ENCODE measurements at places on chromosomes 13 and 19.
A peak's percentile ranks its signal among the peaks of the same experiment; 100 is the strongest.

DNA sequence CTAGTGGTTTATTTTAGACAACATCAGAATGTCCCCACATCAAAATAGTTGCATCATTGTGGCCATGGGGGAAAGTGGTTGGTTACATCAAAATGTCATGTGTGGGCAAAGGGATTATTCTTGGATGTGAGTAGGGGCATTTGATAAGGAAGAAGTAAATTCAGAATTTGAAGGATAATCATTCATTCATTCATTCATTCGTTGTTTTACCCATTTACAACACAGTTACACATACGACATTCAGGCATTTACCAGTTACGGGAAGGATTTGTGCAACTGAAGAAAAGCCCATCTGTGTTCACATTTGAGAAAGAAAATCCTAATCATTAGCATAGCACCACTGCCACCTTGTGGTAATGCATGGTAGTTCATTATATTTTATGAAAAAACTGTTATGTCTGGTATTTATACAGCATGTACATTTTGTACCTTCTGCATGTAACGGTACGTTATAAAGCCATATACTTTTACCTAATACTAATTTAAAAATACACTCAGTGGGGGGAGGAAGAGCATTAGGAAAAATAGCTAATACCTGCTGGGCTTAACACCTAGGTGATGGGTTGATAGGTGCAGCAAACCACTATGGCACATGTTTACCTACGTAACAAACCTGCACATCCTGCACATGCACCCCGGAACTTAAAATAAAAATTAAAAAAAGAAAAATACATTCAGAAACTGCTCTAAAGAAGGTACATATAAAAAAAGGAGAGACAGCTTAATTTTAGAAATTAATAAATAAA, 62.1 kb downstream of the DGKH start:
- peak; percentile 14 for DNase-seq

DNA sequence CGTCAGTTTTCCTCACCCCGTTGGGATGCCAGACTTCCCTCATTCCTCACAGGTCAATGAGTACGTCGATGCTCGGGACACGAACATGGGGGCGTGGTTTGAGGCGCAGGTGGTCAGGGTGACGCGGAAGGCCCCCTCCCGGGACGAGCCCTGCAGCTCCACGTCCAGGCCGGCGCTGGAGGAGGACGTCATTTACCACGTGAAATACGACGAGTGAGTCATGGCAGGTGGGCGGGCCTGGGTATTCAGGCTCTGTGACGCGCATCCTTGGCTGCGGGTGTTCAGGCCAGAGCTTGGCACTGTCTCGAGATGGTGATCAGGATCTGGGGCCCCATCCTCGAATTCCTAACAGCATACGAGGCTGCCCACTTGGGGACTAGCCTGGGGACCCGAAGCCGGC, 21.4 kb downstream of the UHRF1 start:
- DNase-seq = no peak

- DNase-seq = no peak
Measured at GRCh38 chr13:35714588-35715377, 238.3 kb upstream of the MAB21L1 start.

DNA sequence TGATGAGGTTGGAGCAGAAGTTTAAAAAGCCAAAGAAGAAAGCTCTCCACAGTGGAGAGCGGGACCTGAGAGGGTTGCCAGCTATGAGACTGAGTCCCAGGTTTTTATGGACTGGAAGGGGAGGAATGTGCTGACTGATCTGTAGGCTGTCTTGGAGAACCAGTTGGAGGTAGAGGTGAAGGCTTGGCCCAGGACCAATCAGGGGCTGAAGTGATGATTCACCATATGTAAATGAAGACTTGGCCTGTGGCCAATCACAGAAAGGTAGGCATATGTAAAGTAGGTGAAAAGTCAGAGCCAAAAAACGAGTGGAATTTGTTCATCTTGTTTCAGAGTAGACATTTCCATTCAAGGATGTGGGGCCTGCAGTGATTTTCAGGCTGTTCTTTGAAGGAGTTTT, 17.5 kb upstream of the KBTBD6 start:
- DNase-seq = no peak

GRCh38 chr19:5960005-5961001, 17.6 kb downstream of the RANBP3 start:
- DNase-seq = no peak

GRCh38 chr19:57773488-57773887, 4.0 kb downstream of the ZNF586 start:
- no peak for DNase-seq

- peak; percentile 100 for DNase-seq
Measured at GRCh38 chr19:44890366-44891015, 563 bp upstream of the TOMM40 start.

DNA sequence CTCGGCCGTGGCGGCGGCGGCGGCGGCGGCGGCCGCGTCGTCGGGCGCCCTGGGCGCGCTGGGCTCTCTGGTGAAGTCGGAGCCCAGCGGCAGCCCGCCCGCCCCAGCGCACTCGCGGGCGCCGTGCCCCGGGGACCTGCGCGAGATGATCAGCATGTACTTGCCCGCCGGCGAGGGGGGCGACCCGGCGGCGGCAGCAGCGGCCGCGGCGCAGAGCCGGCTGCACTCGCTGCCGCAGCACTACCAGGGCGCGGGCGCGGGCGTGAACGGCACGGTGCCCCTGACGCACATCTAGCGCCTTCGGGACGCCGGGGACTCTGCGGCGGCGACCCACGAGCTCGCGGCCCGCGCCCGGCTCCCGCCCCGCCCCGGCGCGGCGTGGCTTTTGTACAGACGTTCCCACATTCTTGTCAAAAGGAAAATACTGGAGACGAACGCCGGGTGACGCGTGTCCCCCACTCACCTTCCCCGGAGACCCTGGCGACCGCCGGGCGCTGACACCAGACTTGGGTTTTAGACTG, 1.7 kb downstream of the SOX1 start:
- DNase-seq = no peak

DNA sequence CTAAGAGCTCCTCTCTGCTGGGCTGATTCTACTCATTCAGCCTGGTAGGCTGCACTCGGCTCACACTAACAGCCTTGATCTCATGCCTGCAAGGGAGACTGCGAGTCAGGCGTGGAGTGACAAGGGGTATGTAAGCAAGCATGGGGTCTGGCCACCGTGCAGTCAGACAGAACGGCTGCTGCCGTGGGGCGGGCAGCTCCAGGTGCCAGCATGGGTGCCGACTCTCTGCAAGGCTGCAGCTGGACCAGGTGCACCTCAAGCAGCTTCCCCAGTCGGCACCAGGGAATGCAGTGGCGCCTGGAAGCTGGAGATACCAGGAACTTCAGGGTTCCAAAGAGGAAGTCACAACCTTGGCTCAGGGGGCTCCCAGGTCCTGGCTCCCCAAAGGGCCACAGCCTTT, 892.3 kb downstream of the OLFM4 start:
- DNase-seq = no peak

GRCh38 chr13:50731400-50731799, 112.1 kb downstream of the DLEU7 start:
- DNase-seq = no peak

Data from activated naive CD8-positive, alpha-beta T cell treated with anti-CD3 and anti-CD28 coated beads, Interleukin-2, amount 50 U/mL, for 24 hours (primary cell).